ENCODE measurements at places on chromosomes 12 and 14.

DNA sequence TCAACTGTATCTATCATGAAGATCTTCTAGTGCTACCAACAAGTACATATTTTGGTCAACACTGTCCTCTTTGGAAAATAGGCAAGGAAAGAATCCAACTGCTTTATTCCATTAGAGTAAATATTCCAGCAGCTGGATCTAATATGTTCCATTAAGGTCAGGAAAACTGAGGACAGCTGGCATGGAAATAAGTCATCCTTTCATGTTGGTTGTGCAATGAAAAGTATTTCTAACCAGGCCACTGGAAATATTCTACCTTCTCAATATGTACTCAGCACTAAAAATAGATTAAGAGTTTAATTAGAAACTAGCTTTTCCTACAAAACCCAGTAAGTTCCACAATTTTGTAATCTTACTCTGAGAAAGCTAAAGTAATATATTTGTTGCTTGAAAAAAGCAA, 19.6 kb downstream of the HIGD1C start:
- DNase-seq = no peak

GRCh38 chr12:120989687-120990086, 11.3 kb downstream of the HNF1A start:
- no peak for DNase-seq

DNA sequence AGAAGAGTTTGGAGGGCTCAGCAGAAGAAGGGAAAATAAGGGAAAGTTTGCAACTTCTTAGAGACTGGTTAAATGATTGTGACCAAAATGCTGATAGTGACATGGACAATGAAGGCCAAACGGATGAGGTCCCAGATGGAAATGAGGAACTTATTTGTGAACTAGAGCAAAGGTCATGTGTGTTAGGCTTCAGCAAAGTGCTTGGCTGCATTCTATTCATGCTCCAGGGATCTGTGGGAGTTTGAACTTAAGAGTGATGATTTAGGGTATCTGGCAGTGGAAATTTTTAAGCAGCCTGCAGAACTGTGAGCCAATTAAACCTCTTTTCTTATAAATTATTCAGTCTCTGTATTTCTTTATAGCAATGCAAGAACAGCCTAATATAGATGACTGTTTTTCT, 88.9 kb upstream of the ARHGAP5 start:
- no peak for DNase-seq

DNA sequence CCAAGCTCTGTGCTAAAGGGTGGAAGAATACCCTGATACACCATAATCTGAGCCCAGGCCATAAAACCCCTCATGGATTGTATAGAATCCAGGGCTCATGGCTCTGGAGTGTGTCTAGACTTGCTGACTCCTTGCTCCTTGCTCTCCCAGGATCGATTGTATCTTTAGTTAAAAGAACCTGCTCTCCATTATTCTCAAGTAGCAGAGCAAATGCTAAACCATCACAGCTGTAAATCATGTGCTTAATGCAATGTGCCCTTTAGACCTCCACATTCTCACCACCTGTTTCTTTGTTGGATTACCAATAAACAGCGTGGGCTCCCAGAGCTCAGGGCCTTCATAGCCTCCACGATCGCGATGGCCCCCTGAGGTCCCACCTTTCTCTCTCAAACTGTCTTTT, 411.6 kb upstream of the FBXO33 start:
- no peak for DNase-seq

DNA sequence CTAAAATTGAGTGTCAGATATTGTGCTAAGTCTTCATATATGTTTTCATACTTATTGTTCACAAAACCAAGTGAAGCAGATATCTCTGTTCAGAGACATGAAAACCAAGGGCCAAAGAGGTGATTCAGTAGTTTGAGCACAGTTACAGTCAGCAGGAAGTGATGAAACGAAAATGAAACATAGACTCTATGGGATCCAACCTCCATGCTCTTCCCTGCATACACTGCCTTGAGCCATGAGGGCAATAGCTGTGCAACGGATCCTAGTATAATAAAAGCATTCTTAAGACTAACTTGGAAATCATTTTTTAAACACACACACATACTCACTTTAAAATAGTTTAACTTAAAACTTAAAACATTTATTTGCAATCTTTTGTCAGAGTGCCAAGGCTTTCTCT, 27.9 kb downstream of the ESR2 start:
- no peak for DNase-seq

DNA sequence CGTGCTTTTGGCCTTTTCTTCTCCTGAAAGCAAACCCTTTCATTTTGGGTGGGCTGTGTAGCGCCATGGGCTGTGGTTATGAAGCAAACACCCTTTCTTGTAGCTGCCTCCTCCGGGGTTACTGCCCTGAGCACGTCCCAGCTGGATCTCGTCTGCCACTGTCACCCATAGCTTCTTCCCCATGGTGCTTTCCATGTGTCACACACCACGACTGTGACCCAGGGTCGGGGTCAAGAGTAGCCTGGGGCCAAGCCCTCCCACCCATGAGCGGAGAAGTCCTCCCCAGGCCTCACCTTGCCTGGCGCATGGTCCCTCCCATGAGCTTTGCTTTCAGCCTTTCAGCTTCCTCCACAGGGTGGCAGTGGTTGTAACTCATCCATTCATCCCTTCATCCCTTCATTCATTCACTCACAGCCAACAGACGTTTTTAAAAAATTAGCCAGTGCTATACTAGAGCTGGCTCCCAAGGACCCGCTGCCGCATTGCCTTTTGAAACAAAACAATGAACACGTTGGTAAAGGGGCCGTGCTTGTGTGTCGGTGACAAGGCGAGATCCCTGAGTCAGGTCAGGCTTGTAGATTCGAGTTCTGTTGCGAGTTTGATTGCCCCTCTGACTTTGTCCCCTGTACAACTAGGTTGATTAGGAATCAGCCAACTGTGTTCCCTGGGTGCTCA, 29.5 kb downstream of the MEG3 start:
- no peak for DNase-seq

DNA sequence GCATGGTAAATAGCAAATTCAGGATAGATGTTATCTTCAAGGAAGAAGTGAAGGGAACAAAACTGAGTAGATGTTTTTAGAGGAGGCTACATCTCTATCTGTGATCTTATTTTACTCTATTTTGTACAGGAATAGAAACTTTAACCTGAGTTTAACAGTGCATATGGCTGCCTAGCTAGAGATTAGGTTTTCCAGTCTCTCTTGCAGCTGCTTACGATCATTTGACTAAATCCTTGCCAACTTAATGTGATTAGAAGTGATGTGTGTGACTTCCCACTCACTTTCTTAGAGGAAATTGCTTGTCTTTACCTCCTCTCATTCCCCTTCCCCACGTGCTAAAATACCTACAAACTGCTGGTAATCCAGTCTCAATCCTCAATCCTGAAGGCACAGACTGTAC, 26.5 kb upstream of the SLC15A5 start:
- no peak for DNase-seq

- DNase-seq = no peak
Measured at GRCh38 chr12:81080431-81080983, 2.6 kb downstream of the ACSS3 start.

DNA sequence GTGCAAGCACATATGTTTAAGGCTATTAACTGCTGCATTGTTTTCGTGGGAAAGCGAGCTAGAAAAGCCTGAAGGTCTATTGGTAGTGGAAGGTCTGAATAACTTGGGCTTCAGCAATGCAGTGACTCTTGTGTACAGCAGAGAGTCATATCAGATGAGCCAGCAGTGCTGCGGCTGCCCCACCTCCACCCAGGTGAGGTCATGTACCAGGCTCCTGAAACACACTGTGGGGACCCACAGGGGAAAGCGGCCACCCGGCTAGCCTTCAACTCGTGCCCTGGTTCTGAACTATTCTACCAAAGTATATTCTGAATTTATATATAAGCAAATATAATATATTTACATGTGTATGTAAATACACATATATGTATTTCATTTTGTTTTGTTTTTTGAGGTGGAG, 12.7 kb upstream of the RAN start:
- no peak for DNase-seq

DNA sequence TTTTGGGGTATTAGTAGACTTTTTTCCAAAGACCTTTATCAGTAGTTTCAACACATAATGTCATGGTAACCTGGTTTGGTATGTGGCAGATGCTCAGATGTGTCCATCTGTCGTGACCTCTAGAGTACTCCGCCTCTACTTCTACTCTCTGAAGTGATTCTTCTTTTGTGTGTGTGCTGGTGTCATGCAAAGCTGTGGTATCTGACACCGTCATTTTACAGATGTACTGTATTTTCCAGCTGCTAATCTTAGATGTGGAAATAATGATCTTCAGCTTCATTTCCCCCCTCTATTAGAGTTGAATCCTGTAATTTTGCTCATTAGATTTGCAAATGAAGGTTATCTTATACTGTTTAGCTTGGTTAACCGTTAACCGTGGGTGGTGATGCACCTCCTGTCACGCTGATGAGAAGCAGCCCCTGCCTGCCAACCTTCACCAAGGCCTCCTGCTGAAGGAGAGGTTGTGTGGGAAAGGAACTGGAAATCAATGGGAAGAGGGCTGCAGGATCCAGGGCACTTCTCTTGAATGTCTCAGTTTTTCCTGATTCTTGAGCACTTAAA, 222.4 kb upstream of the AMIGO2 start:
- no peak for DNase-seq

All from activated T-cell treated with anti-CD3 and anti-CD28 coated beads for 48 hours (primary cell).